NCI-H1105 treated with DMSO at 0.1 percent for 48 hours (cell line): ENCODE measurements at places on chromosomes 3 and 15.
A peak's percentile ranks its signal among the peaks of the same experiment; 100 is the strongest.

DNA sequence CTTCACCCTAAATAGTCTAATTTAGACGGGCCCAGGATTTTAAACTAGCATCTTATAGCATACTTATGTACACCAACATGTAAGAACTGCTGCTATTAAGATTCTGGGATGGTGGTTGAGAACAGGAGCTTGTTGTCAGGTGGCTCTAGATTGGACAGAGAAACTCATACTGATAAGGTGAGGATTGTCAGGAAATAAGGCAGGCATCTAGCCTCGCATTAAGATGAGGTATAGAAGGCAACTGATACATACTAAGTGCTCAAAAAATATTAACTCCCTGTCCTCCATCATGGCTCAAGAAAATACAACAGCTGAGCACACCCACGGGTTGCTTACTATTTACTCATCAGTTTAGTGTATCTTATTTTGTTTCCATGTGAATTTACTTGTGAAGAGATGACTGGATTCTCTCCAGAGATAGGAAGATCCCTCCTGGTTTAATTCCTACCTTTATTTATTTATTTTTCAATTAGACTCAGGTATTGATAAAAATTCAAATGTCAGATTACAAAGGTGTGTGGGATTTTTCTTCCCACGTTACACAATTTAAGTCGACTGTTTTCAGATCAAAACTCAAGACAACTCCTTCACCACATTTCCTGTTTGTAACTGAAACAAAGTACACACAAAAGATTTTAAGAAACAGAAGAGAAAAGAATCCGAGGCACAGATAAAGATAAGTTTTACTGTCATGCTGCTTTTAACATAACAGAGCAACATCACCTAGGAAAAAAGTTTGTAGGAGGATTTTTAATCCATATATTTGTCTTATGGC, at the start of gene TRAT1:
Gene TRAT1 (plus strand): TSS at position 664 of the 775 bp plus-strand sequence. CDS start 142 bp downstream, outside the sequence.
- no peak for DNase-seq

- DNase-seq: peak; percentile 83
Observed at GRCh38 chr3:160413613-160414248, 14.3 kb downstream of the SMC4 start.

DNA sequence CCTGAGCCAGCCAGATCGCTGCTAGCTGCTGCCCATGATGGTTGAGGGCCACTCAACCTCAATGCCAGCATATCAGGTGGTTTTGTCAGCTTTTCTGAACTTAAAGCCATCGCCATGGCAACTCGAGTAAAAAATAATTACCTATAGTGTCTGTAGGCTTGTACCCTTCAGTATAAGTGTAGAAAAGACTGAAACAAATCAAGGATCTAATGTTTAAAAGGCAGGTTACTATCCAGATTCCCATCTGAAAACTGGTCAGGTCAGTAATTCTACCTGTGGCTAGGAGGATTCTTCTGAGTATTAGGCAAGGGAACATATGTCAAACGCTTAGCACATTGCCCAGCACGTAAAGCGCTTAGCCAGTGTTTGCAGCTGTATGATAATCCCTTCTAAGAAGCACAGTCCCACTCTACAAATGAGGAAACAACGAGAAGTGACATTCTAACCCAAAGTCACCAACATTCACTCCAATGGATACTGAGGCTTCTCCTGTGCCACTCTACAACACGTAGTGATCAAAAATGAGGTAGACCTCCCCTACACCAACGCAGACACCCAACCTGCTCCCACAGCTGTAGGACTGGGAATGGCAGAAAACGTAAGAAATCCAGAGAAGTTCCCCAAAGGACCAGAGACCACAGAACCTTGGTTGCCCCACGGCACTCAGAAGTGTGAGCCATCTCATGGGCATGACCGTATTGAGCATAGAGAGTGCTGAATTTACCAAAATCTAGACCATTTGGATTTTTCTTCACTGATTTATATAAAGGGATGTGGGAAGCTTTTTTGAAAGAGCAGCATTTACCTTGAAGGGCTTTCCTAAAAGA, 55.3 kb downstream of the SLTM start:
- DNase-seq: no peak

GRCh38 chr3:149462581-149463011, 11.9 kb upstream of the TM4SF4 start:
- no peak for DNase-seq

DNA sequence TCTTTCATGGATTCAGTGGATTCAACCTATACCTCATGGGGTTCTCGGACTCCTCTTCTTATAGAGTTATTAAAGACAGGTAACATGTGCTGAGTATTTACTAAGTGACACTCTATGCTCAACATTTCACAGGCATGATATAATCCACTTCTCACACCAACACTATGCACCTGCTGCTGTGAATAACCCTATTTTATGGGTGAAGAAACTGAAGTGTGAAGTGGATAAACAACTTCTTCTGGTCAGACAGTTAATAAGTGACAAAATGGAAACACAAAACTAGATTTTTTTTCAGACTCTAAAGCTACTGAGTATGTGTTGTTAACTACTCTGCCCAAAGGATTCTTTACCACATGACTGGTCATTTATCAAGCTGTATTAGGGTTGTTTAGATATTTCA, 403.5 kb downstream of the DIPK2A start:
- no peak for DNase-seq

GRCh38 chr3:169457807-169458697, 205.5 kb downstream of the MECOM start:
- peak; percentile 62 for DNase-seq

DNA sequence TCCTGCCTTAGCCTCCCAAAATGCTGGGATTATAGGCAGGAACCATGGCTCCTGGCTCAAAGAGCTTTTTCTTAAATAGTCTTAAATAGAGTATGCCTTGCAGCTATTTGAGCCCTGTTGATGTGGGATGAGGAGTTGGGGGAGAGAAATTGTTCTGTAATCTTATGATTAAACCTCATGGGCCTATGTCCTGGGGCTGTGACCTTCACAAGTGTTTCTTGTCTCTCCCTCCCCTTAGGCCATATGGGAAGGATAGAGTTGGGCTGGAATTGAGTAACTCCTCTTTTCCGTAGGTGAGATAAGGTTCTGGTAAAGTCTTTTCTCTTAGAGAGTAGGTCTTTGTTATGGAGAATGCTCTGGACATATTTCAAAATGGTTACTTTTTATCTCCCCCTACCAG, 114.3 kb downstream of the ARNT2 start:
- no peak for DNase-seq

- no peak for DNase-seq
Observed at GRCh38 chr15:100757661-100758060, 122.0 kb upstream of the ALDH1A3 start.
